ENCODE measurements at places on chromosomes 11 and 22. TPM values are rescaled to one million over a fixed set of nuclear protein-coding genes. Genes with fewer than 3 reads are reported as not detected.
A peak's percentile ranks its signal among the peaks of the same experiment; 100 is the strongest.

- H3K4me1 ChIP-seq, result peaks cover 21% of the 10 kb centered on the region
- peaks cover 33% of the 10 kb centered on the region for H3K36me3 ChIP-seq
- H3K27me3 ChIP-seq, result no peaks in the 10 kb centered on the region
Measured at GRCh38 chr11:48141475-48142122, 75.0 kb upstream of the OR4B1 start.

DNA sequence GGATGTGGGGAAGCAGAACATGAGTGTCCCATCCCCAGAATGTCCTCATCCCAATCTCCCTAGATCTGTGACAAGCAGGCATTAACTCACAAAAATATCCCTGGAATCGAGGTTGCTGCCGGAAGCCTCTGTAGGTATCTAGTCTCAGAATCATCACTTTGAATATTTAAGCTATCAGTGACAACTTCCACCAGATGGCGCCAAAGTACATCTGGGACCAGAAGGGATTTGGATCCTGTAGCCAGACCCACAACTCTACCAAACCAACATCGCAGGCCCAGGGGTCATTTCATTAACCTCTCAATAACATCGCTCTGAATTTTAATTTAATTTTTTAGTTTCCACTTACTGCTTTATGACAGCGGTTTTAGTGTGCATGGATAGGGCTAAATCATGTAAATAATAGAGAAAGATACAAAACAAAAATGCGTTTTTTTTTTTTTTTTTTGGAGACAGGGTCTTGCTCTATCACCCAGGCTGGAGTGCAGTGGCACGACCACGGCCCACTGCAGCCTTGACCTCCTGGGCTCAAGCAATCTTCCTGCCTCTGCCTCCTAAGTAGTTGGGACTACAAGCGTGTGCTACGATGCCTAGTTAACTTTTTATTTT lies 1.1 kb upstream of the EXT2 start:
- H3K4me3 ChIP-seq, result peak overlapping the region; percentile 91
- no peak overlapping the region for H3K27ac ChIP-seq
- peak; percentile 88 for DNase-seq
- peaks cover 2% of the 10 kb centered on the region for H3K36me3 ChIP-seq

- H3K36me3 ChIP-seq, result no peaks in the 10 kb centered on the region
- no peak for DNase-seq
- H3K4me1 ChIP-seq, result peaks cover 48% of the 10 kb centered on the region
- H3K4me3 ChIP-seq, result peak overlapping the region; percentile 80
- H3K27me3 ChIP-seq, result peaks cover 26% of the 10 kb centered on the region
Measured at GRCh38 chr11:66285250-66285947, 3.5 kb downstream of the YIF1A start.

IL10RA gene
- total RNA-seq, result 0.48 TPM

- H3K36me3 ChIP-seq, result no peaks in the 10 kb centered on the region
- no peaks in the 10 kb centered on the region for H3K27me3 ChIP-seq
- H3K4me3 ChIP-seq, result no peak overlapping the region
Measured at GRCh38 chr22:39567135-39567946, 3.2 kb upstream of the CACNA1I start.

CATSPER1 gene
- total RNA-seq, result not detected

EIF4ENIF1 gene
- total RNA-seq, result 48.1 TPM

GRCh38 chr11:108474664-108475463 lies 7.5 kb upstream of the C11orf65 start:
- no peak overlapping the region for H3K4me3 ChIP-seq
- DNase-seq, result no peak
- H3K4me1 ChIP-seq, result no peaks in the 10 kb centered on the region
- peaks cover 10% of the 10 kb centered on the region for H3K36me3 ChIP-seq

SAA4 gene
- total RNA-seq, result not detected

GRCh38 chr22:35995348-35995747 lies 33.3 kb downstream of the RBFOX2 start:
- H3K27ac ChIP-seq, result no peak overlapping the region
- H3K27me3 ChIP-seq, result no peaks in the 10 kb centered on the region
- H3K4me3 ChIP-seq, result no peak overlapping the region
- peaks cover 6% of the 10 kb centered on the region for H3K36me3 ChIP-seq
- H3K4me1 ChIP-seq, result peaks cover 30% of the 10 kb centered on the region

OR52K2 gene
- not detected for total RNA-seq

DNA sequence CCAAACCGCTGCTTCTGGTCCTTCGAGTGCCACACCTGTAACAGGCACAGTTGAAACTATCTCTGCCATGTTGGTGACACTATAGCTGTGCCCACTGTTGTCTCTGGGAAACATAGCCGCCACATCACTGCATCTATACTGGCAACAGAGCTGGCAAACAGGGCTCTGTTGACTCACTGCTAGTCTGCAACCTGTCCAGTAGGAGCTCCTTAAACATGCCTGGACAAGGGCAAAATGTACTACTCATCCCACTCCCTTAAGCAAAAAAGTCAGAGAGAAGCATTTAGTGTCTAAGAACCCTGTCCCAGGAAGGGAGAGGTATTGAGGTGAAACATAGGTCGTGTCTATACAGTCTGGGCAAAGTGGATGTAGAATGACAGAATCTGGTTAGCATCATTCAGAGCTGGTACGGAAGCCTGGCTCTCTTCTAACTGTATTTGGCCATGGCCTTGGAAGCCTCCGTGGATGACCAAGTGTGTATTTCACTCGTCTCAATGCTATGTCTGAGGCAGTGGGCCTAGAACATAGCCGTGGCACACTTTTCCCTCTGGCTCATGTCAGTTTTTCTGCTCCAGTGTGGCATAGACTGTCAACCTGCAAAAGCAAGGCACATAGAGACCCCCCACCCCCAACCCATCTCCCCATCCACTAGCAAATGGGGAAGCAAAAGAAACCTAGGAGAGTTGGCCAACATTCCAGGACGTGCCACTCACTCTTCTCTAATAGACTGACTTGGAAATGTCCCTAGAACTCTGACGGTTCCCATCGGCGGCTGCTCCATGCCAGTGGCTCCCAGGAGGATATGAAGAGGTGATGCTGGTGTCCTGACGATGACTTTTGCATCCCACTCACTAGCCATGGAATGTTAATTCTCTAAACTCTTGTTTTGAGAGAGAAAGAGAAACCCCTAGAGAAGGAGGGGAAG lies 21.4 kb upstream of the PISD start:
- no peak overlapping the region for H3K4me3 ChIP-seq
- H3K4me1 ChIP-seq, result no peaks in the 10 kb centered on the region
- H3K27ac ChIP-seq, result no peak overlapping the region
- no peaks in the 10 kb centered on the region for H3K27me3 ChIP-seq

TRPM5 gene
- total RNA-seq, result 0.09 TPM

DNA sequence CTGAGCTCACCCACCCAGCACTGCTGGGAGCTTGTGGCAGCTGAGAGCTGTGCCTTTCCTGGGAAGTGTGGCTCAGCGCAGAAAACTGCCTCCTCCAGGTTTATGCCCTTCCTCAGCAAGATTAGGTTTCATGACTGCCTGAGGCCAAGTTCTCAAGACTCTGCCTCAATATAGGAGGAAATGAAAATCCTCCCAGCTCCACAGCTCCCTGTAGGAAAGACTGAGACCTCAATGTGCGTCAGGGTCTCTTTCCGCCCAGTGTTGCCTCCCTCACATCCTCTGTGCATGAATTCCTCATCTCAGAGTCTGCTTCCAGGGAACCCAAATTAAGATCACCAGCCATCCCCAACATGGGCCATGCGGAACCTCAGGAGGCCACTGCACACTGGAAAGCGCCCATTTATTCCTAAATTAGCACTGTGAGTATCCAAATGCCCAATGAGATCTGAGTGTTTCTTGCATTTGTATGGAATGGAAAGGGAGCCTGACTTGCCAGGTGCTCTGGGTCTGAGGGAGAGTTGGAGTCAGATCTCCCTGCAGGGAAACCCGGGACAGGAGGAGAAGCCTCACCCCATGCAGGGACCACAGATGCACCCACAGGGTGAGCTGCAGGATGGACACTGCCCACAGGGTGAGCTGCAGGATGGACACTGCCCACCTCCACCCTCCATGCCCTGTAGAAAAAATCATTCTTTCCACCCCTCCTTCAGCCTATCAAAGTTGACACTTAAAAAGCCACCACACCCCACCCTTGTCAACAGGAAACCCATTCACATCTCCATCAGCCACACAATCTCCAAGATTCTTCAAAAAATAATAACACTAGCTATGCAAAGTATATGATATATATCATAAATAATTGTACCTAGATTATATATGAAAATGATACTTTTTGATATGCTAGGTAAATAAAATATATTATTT lies 97.4 kb upstream of the IGLL5 start:
- no peak for DNase-seq
- peaks cover 79% of the 10 kb centered on the region for H3K27me3 ChIP-seq
- no peaks in the 10 kb centered on the region for H3K36me3 ChIP-seq
- no peak overlapping the region for H3K4me3 ChIP-seq

- no peaks in the 10 kb centered on the region for H3K4me1 ChIP-seq
- H3K27ac ChIP-seq, result no peak overlapping the region
- no peak overlapping the region for H3K4me3 ChIP-seq
Measured at GRCh38 chr11:93225662-93226061, 27.9 kb upstream of the SLC36A4 start.

OR51G1 gene
- total RNA-seq, result not detected

DNA sequence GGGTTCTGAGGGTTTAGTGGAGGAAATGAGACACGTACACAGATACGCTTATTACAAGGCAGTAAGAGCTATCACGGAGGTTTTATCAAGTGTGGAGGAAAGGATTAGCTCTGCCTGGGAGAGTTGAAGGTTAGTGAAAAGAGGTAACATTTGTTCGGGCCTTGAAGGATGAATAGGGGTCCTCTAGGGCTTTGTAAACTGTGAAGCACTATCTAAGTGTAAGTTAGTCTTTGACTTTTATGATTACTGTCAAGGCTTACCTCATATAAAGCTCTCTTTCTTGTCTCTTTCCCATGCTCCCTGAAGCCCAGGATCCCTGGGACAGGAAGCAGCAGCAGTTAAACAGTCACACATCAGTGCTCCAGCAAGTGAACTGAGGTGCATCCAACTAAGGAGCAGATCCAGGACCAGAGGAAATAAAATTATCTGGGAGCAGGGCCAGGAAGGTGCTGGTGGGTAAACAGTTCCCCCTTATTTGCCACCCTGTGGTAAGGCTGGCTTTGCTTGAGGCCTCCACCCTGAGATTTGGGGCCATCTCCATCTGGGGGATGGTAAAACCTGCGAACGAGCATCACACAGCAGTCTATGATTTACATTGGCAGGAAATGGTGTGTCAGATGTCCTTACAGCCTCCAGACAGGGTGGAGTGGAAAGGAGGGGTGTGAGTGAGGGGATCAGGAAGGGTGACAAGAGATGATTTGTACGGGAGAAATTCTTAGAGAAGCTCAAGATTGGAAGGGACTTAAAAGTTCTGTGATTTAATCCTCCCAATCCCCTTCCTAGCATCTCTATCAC lies 27.2 kb downstream of the GVQW3 start:
- peaks cover 16% of the 10 kb centered on the region for H3K4me1 ChIP-seq
- H3K36me3 ChIP-seq, result no peaks in the 10 kb centered on the region
- no peak overlapping the region for H3K4me3 ChIP-seq
- DNase-seq, result no peak
- peak overlapping the region; percentile 40 for H3K27ac ChIP-seq

ANO5 gene
- 3.4 TPM for total RNA-seq

GRCh38 chr11:78783301-78783700 lies 208.6 kb upstream of the NARS2 start:
- H3K4me3 ChIP-seq, result no peak overlapping the region
- H3K4me1 ChIP-seq, result peaks cover 18% of the 10 kb centered on the region
- DNase-seq, result no peak
- H3K27me3 ChIP-seq, result no peaks in the 10 kb centered on the region
- H3K27ac ChIP-seq, result no peak overlapping the region

GRCh38 chr11:90930252-90930651 lies 707.4 kb upstream of the CHORDC1 start:
- H3K27me3 ChIP-seq, result no peaks in the 10 kb centered on the region
- H3K4me3 ChIP-seq, result no peak overlapping the region
- H3K27ac ChIP-seq, result no peak overlapping the region
- H3K4me1 ChIP-seq, result no peaks in the 10 kb centered on the region

SEC14L6 gene
- 3.3 TPM for total RNA-seq

GRCh38 chr11:76748948-76749347 lies 34.2 kb upstream of the TSKU start:
- no peak overlapping the region for H3K4me3 ChIP-seq
- no peak overlapping the region for H3K27ac ChIP-seq
- DNase-seq, result no peak

- H3K36me3 ChIP-seq, result no peaks in the 10 kb centered on the region
- H3K27me3 ChIP-seq, result peaks cover 65% of the 10 kb centered on the region
- H3K4me1 ChIP-seq, result peaks cover 24% of the 10 kb centered on the region
- H3K27ac ChIP-seq, result peak within 1 kb of the TSS; percentile 89
- DNase-seq, result peak; percentile 31
- peak within 1 kb of the TSS; percentile 92 for H3K4me3 ChIP-seq
Measured at GRCh38 chr11:66728693-66729385, at the start of gene SPTBN2. Gene SPTBN2, minus strand, starts transcription at chr11:66729216. Its CDS starts 7,976 bp downstream, at chr11:66721240.

SLC22A9 gene
- total RNA-seq, result not detected

GRCh38 chr11:66973956-66974580 lies 1.0 kb upstream of the C11orf86 start:
- H3K4me3 ChIP-seq, result no peak overlapping the region
- H3K4me1 ChIP-seq, result peaks cover 5% of the 10 kb centered on the region
- DNase-seq, result no peak
- H3K27ac ChIP-seq, result no peak overlapping the region
- H3K36me3 ChIP-seq, result no peaks in the 10 kb centered on the region
- no peaks in the 10 kb centered on the region for H3K27me3 ChIP-seq

TREH gene
- not detected for total RNA-seq

MMP12 gene
- total RNA-seq, result not detected

DNA sequence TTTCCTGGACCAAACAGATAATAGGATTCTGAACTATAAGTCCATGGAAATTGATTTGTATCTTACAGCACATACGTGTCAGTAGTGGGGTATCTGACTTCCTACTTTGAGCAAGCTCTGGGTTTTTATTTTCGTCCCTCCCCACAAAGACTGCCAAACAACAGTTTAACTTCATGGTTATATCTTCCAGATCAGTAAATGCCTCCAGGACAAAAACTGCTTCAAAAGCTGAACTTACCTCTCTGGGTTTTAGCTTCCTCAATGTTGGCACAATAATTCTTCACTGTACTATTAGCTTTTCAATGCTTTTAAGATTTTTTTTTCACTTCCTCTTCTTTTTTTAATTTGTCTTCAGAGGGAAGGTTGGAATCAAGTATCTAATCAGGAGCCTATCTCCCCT lies 4.2 kb upstream of the DPF2 start:
- no peak for DNase-seq
- no peaks in the 10 kb centered on the region for H3K27me3 ChIP-seq
- H3K36me3 ChIP-seq, result no peaks in the 10 kb centered on the region
- peaks cover 13% of the 10 kb centered on the region for H3K4me1 ChIP-seq
- H3K4me3 ChIP-seq, result peak overlapping the region; percentile 65

DNA sequence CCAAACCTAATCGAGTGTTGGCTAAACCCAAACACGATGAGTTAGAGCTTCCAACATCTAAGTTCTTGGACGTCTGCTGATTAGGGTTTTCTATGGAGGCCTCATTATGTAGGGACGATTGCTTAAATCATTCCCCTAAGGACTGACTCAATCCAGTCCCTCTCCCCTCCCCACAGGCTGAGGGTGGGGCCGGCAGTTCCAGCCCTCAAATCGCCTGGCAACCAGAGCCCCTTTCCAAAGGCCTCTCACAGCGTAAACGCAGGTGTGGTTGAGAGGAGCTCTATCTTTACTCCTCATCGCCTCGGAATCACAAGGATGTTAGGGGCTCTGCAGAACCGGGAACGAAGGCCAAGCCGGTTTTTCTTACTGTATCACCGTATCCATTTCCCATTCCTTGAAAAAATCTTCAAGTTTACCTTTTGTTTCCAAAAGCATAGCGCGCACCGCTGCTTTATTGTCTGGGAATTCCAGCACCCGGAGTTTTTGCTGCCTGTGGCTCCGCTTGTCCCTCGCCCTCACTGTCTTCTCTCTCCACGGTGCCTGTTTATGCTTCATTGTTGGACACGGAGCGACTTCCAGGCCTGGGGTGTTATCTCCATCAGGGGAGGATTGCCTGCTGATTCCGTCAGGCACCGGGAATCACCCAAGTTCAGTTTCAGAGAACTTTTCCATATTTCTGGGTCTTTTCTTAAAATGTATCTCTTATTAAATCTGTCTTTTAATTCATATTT lies 13.8 kb upstream of the IFITM3 start:
- no peaks in the 10 kb centered on the region for H3K36me3 ChIP-seq
- peak overlapping the region; percentile 42 for H3K4me3 ChIP-seq
- H3K27ac ChIP-seq, result peak overlapping the region; percentile 97
- no peaks in the 10 kb centered on the region for H3K27me3 ChIP-seq
